NCI-H1105 treated with DMSO at 0.1 percent for 48 hours (cell line): ENCODE measurements at places on chromosomes 2 and 18.
A peak's percentile ranks its signal among the peaks of the same experiment; 100 is the strongest.

GRCh38 chr18:48790869-48791635 is 159.7 kb downstream of the SMAD7 start:
- DNase-seq: no peak

GRCh38 chr2:69789772-69790600 is 39.5 kb upstream of the GMCL1 start:
- DNase-seq: no peak

- DNase-seq: no peak
Measured at GRCh38 chr2:12979066-12979465, 262.3 kb downstream of the TRIB2 start.

GRCh38 chr18:69617888-69618287 is 217.2 kb downstream of the DOK6 start:
- no peak for DNase-seq

DNA sequence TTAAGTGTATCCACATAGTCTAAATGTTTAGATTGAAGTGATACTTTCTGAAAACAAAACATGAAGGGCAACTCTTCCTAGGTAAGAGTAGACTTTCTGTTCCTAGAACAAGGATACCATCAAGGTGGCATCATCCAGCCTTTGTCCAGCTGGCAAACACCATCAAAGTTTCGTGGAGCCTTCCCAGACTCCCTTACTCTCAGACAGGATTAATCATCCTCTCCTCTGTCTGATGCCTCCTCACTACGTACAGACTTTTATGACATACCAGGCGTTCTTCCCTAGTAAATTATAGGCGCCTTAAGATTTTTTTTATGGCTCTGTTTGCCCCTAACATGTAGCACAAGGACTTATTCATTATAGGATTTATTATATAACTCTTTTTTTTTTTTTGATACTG is 29.4 kb upstream of the ASNSD1 start:
- no peak for DNase-seq

- DNase-seq: no peak
Measured at GRCh38 chr2:144712550-144712940, 192.6 kb upstream of the ZEB2 start.

- peak; percentile 64 for DNase-seq
Measured at GRCh38 chr2:129281791-129282530, 697.5 kb upstream of the RAB6C start.

DNA sequence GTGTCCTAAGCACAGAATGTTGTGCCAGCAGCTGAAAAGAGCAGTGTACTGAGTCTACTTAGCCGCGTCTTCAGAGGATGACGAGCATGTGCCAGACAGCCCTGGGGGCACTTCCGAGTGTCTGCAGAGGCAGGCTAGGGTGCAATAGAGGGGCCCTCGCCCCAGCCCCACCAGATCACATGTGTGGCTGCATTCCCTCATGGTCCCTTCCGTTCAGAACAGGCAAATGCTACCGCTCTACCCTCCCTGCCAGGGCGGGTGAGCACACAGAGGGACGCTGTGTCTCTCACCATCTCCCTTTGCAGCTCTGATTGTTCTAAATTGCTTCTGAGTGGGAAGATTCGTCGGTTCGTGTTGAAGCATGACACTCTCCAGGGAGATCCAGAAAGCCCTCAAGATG is 212.2 kb upstream of the RAB12 start:
- DNase-seq: no peak

- DNase-seq: no peak
Measured at GRCh38 chr18:51151568-51152511, 45.6 kb downstream of the MEX3C start.

DNA sequence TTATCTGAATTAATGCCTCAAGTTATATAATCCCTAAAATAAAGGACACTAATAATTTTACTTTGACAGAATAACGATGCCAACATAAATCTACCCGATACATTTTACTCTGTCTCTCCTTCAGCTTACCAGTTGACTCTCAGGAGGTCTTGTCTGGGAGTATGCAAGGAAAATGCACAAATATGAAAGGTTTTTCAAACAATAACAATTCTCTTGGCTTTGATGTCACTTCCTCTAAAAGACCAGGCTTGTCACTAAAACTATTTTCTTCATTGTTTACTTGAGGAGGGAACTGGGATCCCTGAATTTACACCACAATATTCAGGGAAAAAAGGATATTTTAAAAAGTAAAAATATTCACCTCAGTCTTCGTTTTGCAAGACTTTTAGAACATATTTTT is 97.2 kb downstream of the SOS1 start:
- no peak for DNase-seq

- DNase-seq: no peak
Measured at GRCh38 chr18:29383311-29384273, 1206.7 kb upstream of the CDH2 start.

GRCh38 chr2:152349416-152349815 is 14.4 kb downstream of the FMNL2 start:
- DNase-seq: no peak

DNA sequence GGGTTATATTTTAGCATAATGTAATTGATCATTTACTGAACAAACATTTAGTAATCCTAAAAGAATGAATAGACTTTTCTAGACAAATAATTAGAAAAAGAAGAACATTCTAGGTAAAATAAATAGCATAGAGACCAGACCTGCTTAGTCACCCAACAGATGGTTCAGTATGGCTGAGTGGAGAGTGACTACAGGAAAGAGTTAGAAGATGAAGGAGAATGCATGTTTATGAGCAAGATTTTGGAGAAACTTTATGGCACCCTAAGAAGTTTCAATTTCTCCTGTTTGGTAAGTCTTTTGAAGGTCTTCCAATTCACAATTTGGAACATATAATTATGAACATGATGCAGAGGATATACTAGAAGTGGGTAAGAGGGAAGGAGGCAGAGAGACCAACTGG is 32.9 kb downstream of the FAP start:
- DNase-seq: no peak

DNA sequence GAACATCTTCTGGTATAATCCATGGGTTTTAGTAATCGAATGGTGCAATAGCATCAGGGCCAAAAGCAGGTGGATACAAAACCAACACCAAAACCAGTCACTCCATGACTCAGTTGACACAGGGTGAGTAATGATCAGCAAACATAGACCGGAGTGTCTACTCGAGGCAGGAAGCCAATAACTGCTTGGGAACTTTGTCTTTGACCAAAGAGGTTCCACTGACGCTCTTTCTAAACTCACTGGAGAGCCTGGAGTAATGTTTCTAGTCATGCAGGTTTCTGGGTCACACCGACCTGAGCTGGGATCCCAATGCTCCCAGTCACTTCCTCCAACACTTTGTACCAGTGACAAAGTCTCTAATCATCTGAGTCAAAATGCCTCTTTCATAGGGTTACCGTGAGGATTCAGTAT is 30.9 kb downstream of the MREG start:
- no peak for DNase-seq

GRCh38 chr2:70160545-70160944 is 30.3 kb downstream of the C2orf42 start:
- no peak for DNase-seq

- DNase-seq: no peak
Measured at GRCh38 chr18:31243740-31244512, 74.0 kb upstream of the DSG1 start.

GRCh38 chr18:58046093-58046793 is 2.2 kb downstream of the NEDD4L start:
- peak; percentile 19 for DNase-seq

GRCh38 chr2:143347901-143348414 is 218.7 kb downstream of the ARHGAP15 start:
- peak; percentile 37 for DNase-seq

- DNase-seq: no peak
Measured at GRCh38 chr18:31258789-31259188, 59.2 kb upstream of the DSG1 start.

DNA sequence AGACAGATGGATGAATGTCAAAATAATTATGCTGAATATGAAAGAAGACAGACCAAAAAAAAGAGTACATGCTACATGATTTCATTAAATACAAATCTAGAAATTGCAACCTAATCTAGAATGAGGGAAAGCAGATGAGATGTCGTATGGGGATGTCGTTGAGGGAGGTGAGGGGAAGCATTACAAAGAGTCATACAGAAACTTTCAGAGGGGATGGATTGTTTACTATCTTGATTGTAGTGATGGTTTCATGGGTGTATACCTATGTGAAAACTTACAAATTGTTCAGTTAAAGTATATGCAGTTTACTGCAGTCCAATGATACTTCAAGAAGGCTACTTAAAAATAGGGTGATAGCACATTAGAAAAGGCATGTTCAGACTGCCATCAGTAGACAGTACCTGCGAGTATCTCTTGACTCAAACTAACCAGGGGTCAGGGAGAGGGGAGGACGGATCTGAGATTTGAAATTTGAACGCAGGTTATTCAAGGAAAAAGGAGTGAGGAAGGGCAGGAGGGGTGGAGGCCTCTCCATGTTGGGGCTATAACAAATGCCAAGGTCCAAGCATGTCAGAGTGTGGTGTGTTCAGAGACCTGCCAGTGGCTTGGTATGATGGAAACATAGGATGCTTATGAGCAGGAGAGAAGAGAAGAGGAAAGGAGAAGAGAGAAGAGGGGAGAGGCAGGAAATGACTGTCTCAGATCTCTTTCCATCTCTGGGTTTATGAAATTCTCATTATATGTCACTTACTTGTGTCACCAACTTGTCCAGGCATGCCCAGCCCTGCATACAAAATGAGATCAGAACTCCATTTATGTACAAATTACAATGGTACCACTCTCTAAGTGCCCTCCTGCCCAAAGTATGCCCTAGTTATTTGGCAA is 257.3 kb upstream of the CXCR4 start:
- peak; percentile 24 for DNase-seq

- DNase-seq: no peak
Measured at GRCh38 chr2:135773319-135773718, 31.7 kb downstream of the UBXN4 start.

- DNase-seq: no peak
Measured at GRCh38 chr2:68237404-68237803, 14.9 kb downstream of the PPP3R1 start.

DNA sequence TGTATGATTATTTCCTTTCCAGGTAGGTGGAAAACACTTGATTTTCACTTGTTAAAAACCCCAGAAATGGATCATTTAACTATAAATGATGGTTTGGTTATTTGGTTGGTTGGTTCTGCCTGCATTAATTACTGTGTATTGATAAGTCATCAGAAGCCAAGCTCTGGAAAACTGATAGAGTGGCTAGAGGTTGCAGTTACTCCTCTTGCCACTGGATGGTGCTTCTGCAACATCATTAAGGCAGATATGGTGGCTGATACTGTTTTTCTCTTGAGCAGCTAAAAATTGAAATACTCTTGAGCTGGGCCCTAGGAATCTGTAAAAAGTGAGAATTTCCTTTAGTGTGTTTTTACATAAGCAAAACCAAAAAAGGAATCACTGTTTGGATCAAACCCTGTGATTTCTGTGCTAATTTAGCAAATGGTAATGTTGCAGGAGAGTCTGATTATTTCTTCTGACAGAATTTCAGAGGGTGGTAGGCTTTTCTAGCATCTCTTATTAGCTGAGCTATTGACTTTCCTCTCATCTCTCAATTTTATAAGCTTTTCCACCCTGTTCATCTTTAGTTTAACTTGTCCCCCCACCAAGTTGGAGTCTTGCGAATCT is 54.3 kb downstream of the RAB10 start:
- peak; percentile 2 for DNase-seq

GRCh38 chr2:195051401-195051800 is 605.6 kb upstream of the SLC39A10 start:
- no peak for DNase-seq

DNA sequence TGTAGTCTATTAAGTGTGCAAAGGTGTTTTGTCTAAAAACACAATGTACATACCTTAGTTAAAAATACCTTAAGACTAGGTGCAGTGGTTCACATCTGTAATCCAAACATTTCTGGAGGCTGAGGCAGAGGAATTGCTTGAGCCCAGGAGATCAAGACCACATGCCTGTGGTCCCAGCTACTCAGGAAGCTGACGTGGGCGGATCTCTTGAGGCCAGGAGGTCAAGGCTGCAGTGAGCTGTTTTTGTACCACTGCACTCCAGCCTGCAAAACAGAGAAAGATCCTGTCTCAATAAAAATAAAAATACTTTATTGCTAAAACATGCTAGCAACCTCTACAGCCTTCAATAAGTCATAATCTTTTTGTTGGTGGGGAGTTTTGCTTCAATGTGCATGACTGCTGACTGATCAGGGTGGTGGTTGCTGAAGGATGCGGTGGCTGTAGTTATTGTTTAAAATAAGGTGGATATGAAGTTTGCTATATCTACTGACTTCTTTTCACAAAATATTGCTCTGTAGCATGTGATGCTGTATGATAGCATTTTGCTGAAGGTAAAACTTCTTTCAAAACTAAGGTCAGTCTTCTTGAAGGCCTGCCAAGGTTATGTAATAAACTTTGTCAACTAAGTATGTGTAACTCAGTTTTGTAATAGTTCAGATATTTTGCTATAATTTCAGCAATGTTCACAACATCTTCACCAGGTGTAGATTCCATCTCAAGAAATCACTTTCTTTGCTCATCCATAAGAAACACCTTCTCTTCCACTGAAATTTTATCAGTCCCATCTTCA is 1238.0 kb upstream of the NRXN1 start:
- DNase-seq: no peak

GRCh38 chr18:7221424-7222155 is 9.3 kb upstream of the LRRC30 start:
- DNase-seq: peak; percentile 65

DNA sequence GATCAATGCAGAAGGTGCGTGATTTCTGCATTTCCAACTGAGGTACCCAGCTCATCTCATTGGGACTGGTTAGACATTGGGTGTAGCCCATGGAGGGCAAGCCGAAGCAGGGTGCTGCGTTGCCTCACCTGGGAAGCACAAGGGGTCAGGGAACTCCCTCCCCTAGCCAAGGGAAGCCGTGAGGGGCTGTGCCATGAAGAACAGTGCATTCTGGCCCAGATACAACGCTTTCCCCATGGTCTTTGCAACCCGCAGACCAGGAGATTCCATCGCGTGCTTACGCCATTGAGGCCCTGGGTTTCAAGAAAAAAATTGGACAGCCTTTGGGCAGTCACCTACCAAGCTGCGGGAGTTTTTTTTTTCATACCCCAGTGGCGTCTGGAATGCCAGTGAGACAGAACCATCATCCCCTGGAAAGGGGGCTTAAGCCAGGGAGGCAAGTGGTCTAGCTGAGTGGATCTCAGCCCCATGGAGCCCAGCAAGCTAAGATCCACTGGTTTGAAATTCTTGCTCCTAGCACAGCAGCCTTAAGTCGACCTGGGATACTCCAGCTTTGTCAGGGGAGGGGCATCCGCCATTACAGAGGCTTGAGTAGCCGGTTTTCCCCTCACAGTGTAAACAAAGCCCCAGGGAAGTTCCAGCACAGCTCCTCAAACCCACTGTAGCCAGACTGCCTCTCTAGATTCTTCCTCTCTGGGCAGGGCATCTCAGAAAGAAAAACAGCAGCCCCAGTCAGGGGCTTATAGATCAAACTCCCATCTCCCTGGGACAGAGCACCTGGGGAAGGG is 21.7 kb downstream of the TFPI start:
- no peak for DNase-seq

DNA sequence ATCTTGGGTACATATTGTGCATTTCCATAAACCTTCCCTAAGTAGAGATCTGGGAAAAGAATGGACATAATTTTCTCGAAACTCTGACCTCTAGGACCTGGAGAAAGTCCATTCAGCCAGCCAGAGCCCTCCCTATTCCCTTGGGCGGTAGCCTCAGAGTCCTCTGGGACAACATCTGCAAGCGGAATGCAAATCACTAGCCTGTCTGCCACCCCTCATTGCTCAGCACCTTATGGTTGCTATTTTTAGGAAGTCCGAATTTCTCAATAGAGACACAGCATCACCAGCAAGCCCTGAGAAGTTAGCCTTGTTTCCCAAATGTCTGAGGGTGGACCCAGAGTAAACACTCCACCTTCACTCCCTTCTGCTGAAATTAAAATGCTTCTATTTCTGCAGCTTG is 17.6 kb upstream of the CD28 start:
- DNase-seq: no peak
